ENCODE measurements at places on chromosomes 12 and 14.
A peak's percentile ranks its signal among the peaks of the same experiment; 100 is the strongest.

DNA sequence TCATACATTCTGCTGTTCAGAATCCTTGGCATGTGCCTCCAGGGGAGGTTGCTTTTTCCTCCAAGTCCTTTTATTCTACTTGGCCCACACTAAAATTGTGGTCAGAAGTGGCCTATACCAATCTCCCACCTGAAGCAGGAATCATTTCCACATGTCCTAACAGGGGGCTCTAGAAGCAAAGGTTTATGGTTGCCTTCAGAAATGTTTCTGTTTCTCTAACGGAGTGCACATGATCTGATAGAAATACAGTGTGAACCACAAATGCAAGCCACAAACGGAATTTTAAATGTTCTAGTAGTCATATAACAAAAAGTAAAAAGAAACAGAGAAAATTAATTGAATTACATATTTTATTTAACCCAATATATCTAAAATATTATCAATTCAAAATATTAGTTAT, 4.0 kb downstream of the PTGER2 start:
- no peak for DNase-seq

- peak; percentile 17 for DNase-seq
Measured at GRCh38 chr12:15165012-15165659, 56.1 kb downstream of the RERG start.

- no peak for DNase-seq
Measured at GRCh38 chr14:26414103-26414502, 183.7 kb downstream of the NOVA1 start.

DNA sequence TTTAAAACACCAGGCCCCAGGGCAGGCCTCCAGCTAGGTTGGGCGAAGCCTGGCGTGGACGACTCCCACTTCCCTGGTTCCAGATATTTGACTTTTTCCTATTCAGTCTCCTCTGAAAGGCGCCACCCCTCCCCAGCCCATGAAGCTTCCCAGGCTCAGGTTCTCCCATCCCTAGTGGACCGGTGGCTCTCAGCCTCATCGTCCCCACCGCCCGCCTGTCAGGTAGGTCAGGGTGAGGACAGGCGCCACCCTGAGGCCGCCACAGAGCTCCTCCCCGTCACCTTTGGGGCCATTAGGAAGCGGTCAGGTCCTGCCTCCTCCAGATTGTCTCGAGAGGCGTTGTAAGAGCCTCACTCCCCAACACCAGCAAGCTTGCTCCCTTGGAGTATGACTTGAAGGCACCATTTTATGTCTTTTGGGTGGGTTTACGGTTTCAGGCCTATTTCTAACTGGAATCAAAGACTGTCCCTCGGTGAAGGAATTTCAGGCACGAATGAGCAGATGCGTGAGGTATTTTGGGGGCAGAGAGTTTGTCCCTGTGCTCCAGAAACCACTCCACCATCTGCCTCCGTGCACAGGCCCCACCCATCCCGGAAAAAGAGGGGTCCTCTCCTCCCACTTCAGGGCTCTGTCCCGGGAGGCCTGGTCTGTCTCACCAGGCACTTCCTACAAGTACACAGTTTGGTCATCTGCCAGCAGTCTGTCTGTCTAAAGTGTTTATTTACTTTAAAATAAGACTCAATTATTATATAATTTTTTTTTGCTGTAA, 55.6 kb downstream of the TSPAN9 start:
- DNase-seq, result no peak
